Head of caudate nucleus (tissue), 42 donors: ENCODE measurements at places on chromosomes 16 and 17.

GRCh38 chr17:62679866-62680377 lies 52.5 kb downstream of the MRC2 start:
- no peak for DNase-seq

GRCh38 chr16:67490335-67491096 lies 7.2 kb upstream of the AGRP start:
- DNase-seq = no peak

DNA sequence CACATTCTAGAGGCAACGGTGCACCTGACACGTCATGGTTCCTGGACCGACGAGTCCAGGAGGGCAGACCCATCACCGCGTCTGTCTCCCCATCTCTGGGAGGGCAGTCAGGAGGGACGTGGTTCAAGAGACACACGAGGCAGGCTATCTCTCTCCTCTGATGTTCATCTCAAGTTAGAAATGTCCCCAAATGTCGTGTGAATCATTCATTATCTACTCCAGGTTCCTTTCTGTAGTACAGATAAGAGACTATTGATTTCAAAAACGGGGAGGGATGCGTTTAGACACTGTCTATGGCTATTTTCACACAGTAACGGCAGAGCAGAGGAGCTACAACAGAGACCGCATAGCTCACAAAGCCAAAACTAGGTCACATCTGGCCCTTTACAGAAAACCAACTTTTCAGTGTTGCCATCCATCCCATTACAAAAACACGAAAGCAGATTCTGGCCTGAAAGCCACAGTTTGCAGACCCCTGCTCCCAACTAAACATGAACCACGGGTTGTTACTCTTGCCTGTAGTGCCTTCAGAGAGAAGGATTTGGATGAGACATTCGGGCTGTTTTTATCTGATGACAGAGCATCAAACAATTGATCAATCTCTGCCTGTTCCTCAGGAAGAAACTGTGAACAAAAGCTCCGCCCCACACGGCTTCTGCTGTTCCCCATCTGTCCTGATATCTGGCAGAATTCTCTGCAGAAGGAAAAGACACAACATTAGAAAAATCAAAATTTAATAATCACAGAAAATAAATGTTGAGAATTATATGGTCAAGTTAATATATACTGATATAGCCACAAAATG lies 6.8 kb downstream of the MEAK7 start:
- DNase-seq = no peak

DNA sequence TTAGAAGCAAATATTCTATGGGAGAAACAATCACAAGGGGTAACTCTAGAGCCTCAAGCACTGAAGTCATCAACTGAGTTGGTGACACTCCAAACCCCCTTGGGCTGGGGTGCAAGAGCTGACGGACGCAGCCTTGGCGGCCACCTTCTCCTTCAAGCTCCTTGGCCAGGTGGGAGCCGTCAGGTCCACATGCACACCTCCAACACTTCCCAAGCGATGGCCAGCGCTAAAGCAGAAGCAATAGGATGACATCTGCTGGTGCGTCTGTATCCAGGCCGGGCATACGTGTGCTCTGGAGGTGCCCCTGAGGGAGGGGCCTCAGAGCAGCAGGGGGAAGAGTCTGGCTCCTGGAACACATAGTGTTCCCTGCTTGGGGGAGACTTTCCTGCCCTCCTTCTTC lies 12.2 kb upstream of the FOXJ1 start:
- DNase-seq = no peak

DNA sequence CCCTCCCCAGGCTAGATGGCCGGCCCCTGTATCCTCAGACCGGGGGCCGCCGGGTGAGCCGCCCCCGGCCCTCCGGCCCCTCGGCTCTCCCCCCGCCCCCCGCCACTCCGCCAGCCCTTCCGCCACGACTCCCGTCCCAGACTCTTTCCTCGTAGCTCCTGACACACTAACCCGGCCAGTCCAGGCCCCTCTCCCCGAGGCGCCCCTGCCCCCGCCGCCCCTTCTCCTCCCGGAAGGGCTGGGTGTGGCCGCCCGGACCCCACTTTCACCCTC lies 5.6 kb upstream of the TLCD2 start:
- DNase-seq = no peak

GRCh38 chr17:17173921-17174320 lies 32.2 kb downstream of the PLD6 start:
- no peak for DNase-seq

- peak; percentile 87 for DNase-seq
These were observed 39.4 kb upstream of the RAI1 start for GRCh38 chr17:17641621-17642409.

GRCh38 chr16:69114346-69114975 lies 9.0 kb downstream of the HAS3 start:
- DNase-seq = no peak

- no peak for DNase-seq
These were observed 3.0 kb downstream of the ABHD15 start for GRCh38 chr17:29563816-29564215.

- DNase-seq = peak; percentile 68
These were observed 754 bp upstream of the NOXO1 start for GRCh38 chr16:1982013-1982433.

- no peak for DNase-seq
These were observed 6.0 kb upstream of the CCL3 start for GRCh38 chr17:36095992-36096391.

DNA sequence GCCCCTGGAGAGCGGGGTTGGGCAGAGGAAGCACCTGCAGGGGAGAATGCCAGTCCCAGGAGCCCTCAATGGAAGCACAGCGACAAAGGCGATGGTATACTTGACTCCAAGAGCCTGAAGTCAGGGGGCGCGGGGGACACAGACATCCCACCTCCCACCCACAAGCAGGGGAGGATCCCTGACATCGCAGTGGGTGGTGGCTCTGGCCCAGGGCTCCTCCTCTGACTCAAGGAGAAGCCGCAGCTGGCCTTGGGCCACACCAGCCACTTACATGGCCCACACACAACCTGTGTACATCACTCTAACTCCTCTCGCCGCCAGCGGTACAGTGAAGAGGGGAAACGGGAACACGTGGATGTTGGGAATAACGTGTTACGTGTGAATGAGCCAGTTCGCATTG lies 44.3 kb downstream of the FZD2 start:
- no peak for DNase-seq

DNA sequence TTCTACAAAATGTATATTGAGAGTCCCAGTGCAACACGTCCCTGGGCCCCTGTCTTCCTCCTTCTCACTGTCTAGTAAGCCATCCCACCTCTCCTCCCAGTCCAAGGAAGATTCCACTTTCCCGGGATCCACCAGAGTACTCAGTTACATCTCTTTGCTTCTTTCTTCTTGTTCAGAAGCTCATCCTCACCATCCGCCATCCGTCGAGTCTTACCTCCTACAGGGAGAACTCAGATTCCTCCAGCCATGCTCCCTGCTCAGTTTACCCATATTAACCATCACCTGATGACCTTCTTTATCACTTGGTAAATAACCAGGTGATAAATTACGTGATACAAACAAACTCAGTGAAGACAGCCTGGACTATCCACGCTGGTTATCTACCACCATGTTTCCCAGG lies 57.1 kb downstream of the CYTH1 start:
- DNase-seq = no peak

DNA sequence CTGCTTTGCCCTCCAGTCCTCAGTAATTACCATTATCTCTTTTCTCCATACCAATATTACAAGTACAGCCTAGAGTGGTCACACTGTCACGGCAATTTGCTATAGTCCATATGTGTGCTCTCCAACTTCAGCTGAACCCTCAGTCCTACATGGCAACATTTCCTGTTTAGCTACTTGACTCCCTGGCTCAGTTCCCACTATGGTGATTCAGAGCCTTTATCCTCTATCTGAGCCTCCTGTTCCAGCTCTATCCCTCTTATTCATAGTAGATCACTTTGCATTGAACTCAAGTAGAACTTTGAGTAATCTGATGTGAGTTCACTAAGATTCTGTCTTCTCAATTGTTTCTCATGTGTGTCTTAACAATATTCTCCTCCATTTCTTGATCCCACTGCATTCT lies 43.7 kb upstream of the GOSR1 start:
- no peak for DNase-seq

- no peak for DNase-seq
These were observed 51.0 kb upstream of the ZC3H18 start for GRCh38 chr16:88519240-88519639.

DNA sequence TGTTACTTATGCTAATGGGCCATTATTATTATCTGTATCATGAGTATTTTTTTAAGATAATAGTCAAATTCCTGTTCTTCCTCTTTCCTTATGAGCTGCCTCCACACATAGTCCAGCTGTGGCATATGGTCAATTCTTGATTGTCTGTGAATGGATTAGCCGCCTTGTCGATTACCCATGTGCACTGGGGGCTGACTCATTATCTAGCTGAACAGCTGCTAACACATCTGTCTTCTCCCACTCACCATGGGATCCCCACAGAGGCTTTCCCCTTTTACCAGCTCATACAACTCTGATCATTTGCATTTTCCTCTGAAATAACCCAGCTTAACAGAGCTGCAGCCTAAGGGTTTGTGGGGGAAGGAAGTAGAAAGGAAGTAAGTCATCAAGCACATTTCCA lies 915.0 kb downstream of the CDH11 start:
- DNase-seq = no peak

DNA sequence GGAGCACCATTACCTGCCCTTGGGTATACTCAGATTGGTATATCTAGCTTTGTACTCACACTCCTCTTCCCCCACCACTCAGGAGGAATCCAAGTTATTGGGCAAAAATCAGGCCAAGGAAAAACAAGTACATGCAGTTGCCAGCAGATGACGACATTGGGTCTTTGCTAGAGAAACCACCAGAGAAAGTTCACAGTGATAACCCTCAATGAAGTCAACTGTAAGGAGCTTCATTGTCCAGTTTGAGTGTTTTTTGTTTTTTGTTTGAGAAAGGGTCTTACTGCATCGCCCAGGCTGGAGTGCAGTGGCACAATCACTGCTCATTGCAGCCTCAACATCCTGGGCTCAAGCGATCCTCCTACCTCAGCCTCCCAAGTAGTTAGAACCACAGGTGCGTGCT lies 34.6 kb upstream of the TOX3 start:
- DNase-seq = no peak

DNA sequence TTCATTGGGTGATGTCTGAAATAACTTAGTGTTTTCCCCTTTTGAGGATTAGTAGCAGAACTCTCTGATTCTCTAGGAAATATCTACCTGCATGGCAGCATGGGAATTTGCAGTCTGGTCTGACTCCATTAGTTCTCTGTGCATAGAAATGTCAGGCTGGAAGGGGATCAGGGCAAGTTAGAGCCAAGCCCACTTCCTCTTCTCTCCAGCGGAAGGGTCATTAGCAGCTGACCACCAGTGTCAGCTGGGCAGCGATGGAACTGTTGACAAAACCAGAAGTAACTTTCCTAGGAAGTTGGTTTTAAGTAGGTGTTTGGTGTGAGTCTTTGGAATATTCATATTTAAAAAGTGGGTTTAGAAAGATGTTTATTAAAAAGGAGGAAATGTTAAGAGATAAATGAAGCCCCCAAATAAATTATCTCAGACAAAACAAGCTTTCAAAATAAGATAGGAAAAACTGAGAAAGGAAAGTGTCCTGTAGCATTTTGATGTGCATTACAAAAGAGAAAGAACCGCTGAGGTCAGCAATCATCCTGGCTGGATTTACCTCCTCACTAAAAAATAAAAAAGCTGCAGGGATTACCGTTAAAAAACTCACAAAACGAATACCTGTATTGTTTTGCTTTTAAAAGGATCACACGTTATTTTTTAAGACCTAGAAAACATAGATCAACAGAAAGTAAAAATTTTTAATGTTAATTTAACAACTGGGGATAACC lies 32.4 kb upstream of the MMD start:
- DNase-seq = no peak

DNA sequence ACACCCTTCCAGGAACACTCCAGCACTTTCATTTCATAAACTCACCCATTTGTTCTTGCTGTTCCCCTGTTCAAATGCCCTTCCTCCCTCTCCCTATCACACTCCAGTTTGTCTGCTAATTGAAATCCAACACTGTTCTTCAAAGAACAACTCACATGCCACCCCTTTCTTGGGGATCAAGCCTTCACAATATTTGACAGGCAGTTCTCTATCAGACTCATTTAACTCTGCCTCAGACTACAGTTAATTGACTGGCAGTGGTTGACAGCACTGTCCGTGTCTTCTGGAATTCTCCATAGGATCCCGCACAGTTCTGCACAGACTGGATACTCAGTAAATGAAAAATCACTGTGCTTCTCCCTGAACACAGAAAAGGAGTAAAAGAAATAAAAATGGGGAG lies 87.8 kb downstream of the PMP22 start:
- DNase-seq = no peak

DNA sequence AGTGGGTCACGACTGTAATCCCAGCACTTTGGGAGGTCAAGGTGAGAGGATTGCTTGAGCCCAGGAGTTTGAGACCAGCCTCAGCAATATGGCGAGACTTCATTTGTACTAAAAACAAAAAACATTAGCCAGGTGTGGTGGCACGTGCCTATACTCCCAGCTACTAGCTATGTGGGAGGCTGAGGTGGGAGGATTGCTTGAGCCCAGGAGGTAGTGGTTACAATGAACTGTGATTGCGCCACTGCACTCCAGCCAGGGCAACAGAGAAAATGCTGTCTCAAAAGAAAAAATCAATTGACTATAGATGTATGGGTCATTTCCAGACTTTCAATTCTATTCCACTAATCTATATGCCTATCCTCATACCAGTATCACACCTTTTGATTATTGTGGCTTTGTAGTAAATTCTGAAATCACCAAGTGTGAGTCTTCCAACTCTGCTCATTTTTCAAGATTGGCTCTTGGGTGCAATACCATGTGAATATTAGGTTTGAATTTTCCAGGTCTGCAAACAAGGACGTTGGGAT lies 27.2 kb upstream of the CEP20 start:
- no peak for DNase-seq

GRCh38 chr16:87850009-87851006 lies 19.0 kb downstream of the SLC7A5 start:
- peak; percentile 75 for DNase-seq

- no peak for DNase-seq
These were observed 145.3 kb downstream of the IRF8 start for GRCh38 chr16:86044241-86044671.

- DNase-seq = no peak
These were observed 8.3 kb downstream of the NKIRAS2 start for GRCh38 chr17:42027961-42028790.

GRCh38 chr16:61366006-61366405 lies 670.2 kb downstream of the CDH8 start:
- DNase-seq = no peak

- DNase-seq = no peak
These were observed 16.7 kb downstream of the ERCC4 start for GRCh38 chr16:13936596-13937081.

- no peak for DNase-seq
These were observed 2.0 kb upstream of the ABCC3 start for GRCh38 chr17:50632637-50633036.
